ENCODE measurements at places on chromosomes 6 and 20.

- DNase-seq: no peak
Observed at GRCh38 chr6:48069280-48069679, 41.7 kb downstream of the PTCHD4 start.

DNA sequence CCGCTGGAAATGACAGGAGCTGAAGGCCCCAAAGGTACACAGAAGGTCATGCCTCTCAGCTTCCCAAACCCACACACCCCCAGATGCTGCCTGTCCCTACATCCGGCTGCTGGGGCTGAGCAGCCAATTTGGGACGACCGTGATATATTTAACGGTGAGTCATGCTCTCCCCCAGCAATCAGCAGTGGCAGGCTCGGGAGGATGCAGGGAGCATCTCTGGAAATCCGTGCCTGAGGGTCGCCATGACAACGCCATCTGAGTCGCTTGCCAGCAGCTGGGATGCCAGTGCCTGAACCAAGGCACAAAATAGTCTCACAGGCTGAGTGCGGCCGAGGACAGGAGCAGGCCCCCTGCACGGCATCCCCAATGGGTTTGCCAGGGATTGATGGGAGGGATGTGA is 57.9 kb downstream of the KCNB1 start:
- no peak for DNase-seq

DNA sequence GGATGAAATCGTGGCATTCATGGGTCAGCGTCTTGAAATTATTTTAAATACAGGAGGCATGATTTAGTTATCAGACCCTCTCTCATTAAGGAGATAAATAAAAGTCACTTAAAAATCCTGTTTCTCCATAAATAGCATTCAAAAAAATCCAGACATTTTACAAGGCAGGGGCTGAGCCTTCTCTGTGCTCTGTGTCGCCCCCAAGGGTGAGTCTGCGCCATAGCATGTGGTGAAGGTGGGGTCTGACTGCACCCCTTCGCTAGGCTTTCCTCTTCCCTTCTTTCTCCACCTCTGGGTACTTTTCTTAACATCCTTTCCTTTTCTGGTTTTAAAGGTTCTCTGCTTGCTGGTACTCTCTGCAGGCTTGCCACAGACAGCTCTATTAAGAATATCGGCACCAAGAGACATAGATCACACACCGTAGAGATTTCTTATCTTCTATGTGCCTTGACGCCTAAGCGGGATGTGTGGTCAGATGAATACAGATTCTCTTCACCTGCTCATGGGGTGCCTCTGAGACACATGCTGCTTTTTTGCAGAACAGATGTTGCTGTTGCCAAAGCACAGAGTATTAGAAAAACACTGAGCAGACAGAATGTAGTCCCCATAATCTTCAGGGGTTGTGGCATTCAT is 20.1 kb upstream of the FAM209A start:
- no peak for DNase-seq

DNA sequence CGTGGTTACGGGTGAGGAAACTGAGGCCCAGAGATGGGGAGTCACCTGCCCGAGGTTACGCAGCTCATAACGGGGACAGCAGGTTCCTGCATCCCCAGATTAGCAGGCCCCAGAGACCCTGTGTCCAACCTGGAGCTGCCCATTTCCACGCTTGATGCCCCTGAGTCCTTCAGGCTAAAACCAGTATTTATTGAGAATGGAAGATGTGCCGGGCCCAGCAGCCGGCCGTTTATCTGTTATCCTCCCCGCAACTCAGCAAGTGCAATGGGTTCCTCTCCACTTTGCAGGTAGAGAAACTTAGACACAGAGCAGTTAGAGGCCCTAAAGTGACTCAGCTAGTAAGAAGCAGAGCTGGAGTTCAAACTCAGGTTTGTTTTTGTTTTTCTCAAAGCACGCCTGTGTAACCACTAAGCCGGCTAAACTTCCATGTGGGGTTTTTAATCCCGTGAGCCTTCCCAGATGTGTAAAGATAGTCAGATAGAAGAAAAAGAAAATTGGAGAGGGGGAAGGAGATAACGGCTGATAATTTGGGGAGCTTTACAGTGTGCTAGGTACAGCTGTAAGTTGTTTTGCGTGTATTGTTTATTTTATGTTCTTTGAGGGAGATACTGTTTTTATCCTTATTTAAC is 775 bp downstream of the PFDN4 start:
- no peak for DNase-seq

DNA sequence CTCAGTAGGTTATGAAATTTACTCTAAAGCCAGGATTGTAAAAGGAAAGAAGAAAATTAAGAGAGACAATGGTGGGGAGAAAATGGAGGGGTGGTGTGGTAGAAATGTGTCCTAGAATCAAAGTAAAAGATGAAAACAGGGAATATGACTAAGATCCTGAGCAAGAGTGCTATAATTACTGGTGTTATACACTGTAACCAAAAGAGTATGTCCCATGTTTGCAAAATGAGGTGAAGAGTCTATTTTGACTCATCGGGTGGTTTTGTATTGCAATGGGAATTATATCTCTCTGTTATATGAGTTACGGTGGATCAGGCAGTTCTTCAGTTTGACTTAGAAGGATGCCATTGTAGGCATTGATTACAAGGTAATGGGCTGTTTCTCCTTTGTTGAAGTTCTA is 8.5 kb downstream of the L3MBTL3 start:
- no peak for DNase-seq

- no peak for DNase-seq
Observed at GRCh38 chr6:149913085-149913484, 9.8 kb downstream of the RAET1G start.

GRCh38 chr20:50085481-50086365 is 27.2 kb downstream of the UBE2V1 start:
- no peak for DNase-seq

DNA sequence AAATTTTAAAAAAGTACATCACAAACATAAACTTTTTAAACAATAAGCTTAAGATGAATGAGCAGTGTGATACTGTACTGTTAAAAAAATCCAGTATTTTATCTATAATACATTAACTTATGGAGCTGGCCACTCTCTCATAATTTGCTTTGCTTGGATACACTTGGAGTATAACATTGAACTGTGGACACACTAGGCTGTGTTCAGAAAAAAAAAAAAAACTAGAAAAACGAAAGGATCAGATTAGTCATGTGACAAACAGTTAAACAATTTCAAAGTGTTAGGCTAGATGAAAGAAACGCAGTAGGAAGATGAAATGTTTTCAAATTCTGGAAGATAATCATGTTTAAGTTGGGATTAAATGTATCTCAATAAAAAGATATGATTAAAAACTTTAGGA is 220.0 kb downstream of the GRIK2 start:
- DNase-seq: no peak

GRCh38 chr6:56862415-56863175 is 92.3 kb upstream of the BEND6 start:
- DNase-seq: no peak

DNA sequence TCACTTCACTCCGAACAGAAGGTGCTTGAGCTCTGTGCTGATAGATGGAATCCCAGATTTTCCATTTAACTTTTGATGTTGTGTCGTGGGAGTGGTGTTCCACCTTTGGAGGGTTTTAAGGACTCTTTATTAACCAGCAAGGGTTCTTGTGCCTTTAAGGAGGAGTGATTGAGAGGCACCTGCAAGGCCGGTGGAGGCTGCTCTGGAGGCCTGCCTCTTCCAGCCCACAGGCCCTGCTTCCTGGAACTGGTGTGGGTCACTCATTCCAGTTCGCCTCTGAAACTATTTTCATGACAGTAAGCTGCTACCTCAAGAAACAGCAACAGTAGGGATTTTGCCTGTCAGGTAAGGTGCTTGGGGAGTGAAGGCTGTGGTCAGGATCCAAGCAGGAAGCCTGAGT is 58.8 kb upstream of the APCDD1L start:
- DNase-seq: no peak

- no peak for DNase-seq
Observed at GRCh38 chr6:135179372-135179771, 1.7 kb upstream of the MYB start.

GRCh38 chr6:150413781-150414281 is 45.0 kb downstream of the IYD start:
- no peak for DNase-seq

GRCh38 chr6:161169696-161170095 is 104.2 kb downstream of the AGPAT4 start:
- no peak for DNase-seq
